ENCODE measurements at places on chromosomes 12 and 14. TPM values are rescaled to one million over a fixed set of nuclear protein-coding genes. Genes with fewer than 3 reads are reported as not detected.

DNA sequence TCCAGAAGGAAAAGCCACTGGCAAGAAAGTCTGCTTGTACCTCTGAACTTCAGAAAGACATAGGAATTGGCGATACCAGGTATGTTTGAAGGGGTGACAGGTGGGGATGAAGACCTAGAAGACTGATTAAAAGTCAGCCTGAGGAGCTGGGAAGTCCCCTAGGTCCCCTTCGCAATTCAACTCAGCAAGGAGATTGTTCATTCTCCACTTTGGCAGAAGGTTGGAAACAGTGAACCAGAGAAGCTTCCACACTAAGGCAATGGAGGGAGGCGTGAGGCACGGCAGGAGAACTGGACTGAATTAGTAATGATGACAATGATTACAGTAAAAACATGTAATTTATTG, 240.3 kb upstream of the TMPO start:
- no peak for DNase-seq

DNA sequence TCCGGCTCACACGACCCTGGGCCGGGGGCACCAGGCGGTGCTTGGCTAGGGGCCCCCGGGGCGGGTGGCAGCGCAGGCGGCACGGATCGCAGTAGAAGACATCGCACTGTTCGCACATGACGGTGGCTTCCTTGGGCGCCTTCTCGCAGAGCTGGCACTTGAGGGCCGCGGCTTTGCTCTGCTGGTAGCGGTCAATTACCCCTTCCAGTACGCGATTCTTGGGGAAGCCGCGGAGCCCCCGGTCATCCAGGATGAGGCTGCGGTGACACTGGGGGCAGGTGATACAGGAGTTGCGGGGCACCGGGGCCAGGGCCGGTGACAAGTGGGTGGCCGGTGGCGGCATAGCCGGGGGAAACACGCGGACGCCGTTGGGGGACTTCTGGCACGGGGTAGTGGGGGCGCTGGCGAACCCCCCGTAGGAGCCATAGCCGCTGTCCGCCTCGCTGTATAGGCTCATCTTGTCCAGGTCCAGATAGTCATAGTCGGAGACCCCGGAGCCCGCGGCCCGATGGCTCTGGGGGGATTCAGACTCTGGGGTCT, 553 bp downstream of the TRIM9 start:
- no peak for DNase-seq

DNA sequence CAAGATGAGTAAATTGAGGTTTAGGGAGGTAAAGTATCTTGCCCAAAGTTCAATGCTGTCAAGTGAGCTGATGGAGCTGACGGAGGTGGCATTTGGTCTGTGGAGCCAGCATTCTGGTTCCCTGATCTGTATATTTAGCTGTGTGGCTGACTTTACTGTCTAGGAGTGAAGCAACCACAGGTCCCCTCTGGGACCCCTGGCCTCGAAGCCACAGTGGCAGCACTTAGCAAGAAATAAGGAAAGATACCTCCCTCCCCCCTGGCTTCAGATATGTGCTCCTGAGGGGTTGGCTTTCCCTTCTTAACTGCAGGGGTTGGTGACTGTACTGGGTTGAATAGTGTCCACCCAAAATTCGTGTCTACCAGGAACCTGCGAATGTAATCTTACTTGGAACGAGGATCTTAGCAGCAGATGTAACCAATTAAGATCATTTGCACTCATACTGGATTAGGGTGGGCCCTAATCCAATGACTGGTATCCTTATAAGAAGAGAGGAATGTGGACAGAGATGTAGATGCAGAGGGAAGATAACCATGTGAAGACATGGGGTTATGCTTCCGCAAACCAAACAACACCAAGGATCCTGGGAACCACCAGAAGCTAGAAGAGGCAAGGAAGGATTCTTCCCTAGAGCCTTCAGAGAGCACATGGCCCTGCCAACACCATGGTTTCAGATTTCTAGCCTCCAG, 2.0 kb upstream of the ACVR1B start:
- peak; percentile 35 for DNase-seq

GRCh38 chr12:109580684-109581333, 7.2 kb downstream of the MVK start:
- no peak for DNase-seq

DNA sequence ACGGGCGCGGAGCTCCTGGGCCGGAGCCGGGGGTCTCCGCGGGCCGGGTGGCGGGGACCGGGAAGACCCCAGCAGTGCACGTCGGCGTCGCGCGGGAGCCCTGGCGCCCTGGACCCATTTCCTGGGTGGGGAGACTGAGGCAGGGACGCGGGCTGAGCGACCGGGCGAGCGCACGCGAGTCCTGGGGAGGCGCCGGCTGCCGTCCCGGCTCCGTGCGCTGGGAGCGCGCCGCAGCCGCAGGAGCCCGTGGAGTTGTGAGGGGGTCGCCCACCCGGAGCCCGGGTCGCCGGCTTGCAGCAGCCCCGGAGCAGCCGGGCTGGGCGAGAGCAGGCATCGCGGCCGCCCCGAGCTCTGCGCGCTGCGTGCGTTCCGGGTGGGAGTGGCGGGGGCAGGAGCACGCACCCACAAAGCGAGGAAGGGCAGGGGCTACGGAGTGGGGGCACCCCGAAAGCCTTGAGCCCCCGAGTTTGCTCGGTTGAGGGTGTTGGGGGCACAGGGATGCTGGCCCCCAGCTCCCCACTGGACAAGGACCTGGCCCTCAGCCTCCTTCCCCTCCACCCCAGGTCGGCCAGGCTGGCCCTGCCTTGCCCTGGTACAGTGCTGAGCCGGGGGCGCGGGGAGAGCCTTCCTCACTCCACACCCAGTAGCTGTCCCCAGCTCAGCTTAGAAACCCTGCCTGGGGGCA, 620 bp downstream of the MMP17 start:
- no peak for DNase-seq

GRCh38 chr12:116370004-116370404, 92.5 kb upstream of the MED13L start:
- no peak for DNase-seq

DNA sequence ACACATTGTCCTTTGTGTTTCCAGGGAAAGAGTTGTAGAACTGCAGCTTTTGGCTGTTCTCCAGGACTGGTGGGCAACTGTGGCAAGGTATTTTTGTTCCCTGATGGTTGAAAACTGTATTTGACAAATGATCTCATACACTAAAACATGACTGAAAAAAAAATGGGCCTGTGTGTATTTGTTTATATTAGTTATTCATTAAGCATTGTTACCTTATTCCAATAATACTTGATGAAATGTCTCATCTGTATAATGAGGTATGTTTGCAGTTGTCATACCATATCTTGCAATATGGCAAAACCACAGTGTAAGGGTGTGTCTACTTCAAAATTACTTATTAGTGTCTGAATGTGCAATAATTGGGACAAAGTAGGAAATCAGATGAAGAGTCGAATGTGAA, 479.4 kb upstream of the NOVA1 start:
- DNase-seq: no peak

- DNase-seq: no peak
Measured at GRCh38 chr12:12415886-12416285, 59.0 kb downstream of the BORCS5 start.

DNA sequence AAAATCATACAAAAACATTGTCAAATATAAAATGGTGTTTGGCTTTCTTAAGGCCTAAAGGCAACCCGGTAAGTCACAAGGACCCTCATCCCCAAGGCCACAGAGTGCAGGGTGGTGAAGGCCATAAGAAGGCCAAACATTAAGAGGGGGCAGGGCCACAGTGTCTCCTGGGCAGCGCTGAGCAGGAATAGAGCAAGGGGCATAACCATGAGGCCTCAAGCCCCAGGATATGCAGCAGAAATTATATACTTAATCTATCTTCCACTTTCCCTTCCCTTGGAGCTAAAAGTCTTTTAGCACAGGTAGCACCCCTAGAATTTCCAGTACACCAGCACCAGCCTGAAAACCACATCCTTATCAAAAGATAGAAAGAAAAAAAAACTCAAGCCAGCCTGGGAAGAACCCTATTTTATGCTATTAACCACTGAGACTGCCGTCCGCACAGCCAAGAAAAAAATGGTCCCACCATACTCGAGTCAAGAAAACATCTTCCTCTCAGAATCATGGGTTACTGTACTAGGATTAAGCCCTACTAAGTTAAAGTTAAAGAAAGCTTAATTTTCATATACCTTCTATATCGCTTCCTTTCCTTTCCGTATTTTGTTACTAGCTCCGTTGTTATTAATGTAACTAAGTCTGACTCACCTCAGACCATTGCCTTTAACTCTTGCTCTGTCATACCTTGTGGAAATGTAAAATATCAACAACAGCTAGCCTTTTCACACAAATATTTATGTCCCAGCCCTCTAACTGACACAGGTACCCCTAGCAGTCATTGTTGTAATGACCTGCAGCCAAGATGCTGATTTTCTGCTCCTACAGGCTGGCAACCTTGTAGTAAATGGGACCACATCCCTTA, 20.1 kb downstream of the KLRK1 start:
- DNase-seq: no peak

- DNase-seq: no peak
Measured at GRCh38 chr12:119020406-119021360, 39.3 kb downstream of the SRRM4 start.

DNA sequence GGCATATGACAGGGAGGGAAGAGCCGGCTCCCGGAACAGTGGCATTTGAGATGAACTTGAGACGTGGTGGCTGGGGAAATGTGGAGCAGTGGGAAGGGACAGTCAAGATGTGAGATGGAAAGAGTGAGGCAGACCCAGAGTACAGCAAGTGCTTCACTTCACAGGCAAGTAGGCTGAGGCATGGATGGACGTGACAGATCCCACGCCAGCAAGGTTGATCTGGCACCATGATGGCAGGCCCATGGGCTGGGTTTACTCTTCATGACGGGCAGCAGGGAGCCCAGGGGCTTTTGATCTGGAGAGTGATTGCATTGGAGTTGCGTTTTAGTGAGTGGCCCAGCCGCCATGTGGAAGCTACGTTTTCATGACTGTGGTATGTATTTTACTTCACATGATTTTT, 17.9 kb upstream of the EML1 start:
- DNase-seq: peak; percentile 35

DNA sequence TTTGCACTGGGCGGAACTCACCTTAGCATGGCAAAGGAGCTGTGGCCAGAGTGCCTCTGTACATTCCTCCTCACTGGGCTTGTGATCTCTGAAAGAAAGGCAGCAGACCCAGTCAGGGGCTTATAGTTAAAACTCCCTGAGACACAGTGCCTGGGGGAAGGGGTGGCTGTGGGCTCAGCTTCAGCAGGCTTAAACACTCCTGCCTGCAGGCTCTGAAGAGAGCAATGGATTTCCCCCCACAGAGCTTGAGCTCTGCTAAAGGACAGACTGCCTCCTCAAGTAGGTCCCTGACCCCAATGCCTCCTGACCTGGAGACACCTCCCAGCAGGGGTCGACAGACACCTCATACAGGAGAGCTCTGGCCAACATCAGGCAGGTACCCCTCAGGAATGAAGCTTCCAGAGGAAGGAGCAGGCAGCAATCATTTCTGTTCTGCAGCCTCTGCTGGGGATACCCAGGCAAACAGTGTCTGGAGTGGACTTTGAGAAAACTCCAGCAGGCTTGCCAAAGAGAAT, 327.5 kb upstream of the SLC16A7 start:
- no peak for DNase-seq

DNA sequence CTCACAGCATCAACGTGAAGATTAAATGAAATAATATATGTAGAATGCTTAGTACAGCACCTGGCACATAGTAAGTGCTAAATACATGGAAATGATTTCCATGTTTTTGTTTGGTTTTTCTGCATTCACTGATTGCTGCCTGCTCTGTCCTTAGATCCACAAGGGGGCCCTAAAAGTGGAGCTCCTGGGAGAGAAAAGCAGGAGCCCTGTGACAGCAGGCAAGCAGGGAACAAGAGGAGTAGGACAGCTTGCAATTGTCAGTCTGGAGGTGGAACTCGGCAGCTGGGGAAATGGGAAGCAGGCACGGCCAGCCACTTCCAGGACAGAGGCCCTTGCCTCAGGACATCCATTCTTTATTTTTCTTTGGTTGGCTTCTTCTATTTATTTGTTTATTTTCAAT, 292.9 kb downstream of the BMP4 start:
- no peak for DNase-seq

GRCh38 chr14:72966038-72966437, 39.8 kb downstream of the DCAF4 start:
- no peak for DNase-seq

KRT73 gene
- total RNA-seq: not detected

CDCA3 gene
- total RNA-seq: 0.58 TPM

FZD10 gene
- total RNA-seq: not detected

RILPL2 gene
- total RNA-seq: 2.7 TPM

PTPRB gene
- total RNA-seq: 14.6 TPM

ADSS1 gene
- 51.9 TPM for total RNA-seq

ADAMTS20 gene
- total RNA-seq: not detected

HOXC13 gene
- total RNA-seq: not detected

TPPP2 gene
- total RNA-seq: 4.6 TPM

MAP3K9 gene
- 3.1 TPM for total RNA-seq

HCAR1 gene
- not detected for total RNA-seq

ARMH4 gene
- 0.96 TPM for total RNA-seq

SIX4 gene
- 0.10 TPM for total RNA-seq

KITLG gene
- 1.4 TPM for total RNA-seq

CLEC4D gene
- total RNA-seq: not detected
